NCI-H187 treated with DMSO at 0.1 percent for 48 hours (cell line): ENCODE measurements at places on chromosomes 7 and 10.

- no peak for DNase-seq
Measured at GRCh38 chr10:106582291-106582690, 582.2 kb downstream of the SORCS1 start.

DNA sequence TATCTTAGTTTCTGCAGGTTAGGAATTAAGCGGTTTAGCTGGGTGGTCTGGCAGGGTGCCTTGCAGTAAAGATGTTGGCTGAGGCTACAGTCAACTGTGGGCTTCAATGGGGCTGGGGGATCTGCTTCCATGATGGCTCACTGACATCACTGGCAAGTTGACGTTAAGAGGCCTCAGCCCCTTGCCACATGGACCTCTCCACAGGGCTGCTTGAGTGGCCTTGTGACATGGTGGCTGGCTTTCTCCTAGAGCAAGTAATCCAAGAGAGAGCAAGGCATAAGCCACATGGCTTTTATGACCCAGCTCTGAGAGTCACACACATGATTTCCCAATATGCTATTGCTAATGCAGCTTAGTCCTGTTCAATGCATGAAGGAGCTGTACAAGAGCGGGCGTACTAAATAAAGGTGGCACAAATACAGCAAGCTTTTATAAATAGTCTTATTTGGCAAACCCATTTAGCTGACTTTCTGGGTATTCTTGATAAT is 109.1 kb downstream of the SEPTIN7 start:
- no peak for DNase-seq

- DNase-seq = peak; percentile 2
Measured at GRCh38 chr10:93904901-93905300, 11.1 kb downstream of the SLC35G1 start.

GRCh38 chr7:157153260-157153659 is 14.5 kb downstream of the UBE3C start:
- no peak for DNase-seq

DNA sequence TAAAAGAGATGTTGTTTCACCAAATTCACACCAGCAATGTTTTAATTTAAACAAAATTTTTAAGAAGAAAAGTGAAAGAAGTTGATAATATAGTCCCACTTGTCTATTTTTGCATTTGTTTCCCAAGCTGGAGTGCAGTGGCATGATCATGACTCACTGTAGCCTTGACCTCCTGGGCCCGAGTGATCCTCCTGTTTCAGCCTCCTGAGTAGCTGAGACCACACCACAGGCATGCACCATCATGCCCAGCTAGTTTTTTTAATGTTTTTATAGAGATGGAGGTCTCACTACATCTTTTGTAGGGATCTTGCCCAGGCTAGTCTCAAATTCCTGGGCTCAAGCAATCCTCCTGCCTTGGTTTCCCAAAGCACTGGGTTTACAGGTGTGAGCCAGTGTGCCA is 14.1 kb upstream of the NDUFA5 start:
- no peak for DNase-seq
